ENCODE measurements at places on chromosomes 4 and X.

GRCh38 chr4:138494931-138495330, 252.8 kb upstream of the SLC7A11 start:
- no peak for DNase-seq

DNA sequence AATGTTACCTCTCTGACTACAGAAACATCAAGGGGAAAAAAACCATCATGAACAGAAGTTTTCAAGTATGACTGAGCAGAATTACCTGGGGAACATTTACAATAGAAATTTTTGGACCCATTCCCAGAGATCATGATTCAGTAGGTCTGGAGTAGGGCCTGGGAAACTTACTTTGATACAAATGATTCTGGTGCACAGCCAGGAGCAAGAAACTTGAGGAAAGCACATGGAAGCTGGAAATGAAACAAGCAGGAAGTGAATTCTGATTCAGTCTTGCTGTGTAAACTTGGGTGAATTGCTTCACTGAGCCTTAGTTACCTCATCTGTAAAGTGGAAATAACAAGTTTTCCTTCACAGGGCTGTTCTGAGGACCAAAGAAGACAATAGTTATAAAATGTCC, 192.5 kb upstream of the TAPT1 start:
- DNase-seq: no peak

GRCh38 chr4:88908521-88908920, 148.5 kb downstream of the FAM13A start:
- no peak for DNase-seq

DNA sequence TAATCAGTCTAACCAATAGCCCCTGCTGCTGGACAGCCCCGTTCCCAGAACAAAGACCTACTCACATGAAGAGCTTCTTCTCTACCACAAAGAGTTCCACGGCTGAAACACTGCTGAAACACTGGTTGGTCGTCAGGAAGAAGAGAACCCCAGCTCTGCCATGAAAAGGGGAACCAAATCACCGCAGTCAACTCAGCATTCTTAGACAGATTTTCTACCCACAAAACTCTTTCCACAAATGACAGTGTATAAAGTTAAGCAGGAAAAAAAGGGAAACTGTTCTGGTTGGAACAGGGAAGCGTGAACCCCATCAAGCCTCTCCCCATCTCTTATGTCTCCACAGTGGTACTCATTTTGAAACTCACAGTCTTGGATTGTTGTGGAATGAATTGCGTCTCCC, 57.3 kb downstream of the ABCG2 start:
- no peak for DNase-seq

GRCh38 chr4:24328310-24328709, 256.0 kb downstream of the DHX15 start:
- DNase-seq: no peak

DNA sequence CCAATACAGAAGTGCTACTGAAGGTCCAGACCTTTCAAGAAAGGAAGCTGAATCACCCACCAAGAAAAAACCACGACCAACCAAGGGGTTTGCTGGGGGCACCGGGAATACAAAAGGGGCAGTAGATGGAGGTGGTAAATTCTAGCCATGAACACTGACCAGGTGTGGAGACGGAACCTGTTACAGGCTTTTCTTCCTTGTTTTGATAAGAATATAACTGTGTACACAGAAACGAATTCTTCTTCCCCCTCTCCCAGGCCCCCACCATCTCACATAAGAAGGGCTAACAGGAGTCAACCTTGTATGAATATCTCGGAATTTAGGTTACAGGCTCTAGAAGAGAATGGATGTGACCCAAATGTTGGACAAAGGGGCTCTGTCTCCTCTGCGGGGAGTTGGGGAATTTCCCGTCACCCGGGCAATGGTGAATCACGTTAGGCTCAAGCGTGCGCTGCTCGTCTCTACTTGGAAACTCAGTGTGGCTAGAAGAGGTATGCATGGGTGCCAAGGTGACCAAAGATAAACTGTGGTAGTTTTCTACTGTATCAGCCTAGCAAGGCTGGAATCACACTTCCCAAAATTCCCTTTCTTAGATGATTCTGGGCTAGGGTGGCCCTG, 87.0 kb downstream of the AFAP1 start:
- no peak for DNase-seq

DNA sequence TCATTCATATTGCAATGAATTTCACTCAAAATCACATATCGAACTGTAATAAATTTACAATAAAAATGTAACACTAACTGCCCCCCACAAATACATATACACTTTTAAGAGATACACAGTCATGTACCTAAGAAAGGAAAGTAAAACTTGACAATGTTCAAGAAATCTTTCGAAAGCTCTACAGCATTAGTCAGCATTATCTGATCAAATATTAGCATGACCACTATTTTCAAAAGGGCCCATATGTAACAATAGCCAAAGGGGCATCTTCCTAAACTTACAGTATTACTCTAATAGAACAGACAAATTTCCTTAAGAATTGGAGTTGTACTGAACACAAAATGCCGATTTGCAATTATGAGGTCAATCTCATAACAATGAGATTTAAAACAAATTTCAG, 51.8 kb downstream of the STX18 start:
- no peak for DNase-seq

GRCh38 chr4:132863619-132864018, 285.5 kb upstream of the PCDH10 start:
- no peak for DNase-seq

- no peak for DNase-seq
Observed at GRCh38 chrX:19097553-19098283, 24.6 kb downstream of the ADGRG2 start.

- no peak for DNase-seq
Observed at GRCh38 chrX:40094041-40094899, 3.5 kb downstream of the BCOR start.

DNA sequence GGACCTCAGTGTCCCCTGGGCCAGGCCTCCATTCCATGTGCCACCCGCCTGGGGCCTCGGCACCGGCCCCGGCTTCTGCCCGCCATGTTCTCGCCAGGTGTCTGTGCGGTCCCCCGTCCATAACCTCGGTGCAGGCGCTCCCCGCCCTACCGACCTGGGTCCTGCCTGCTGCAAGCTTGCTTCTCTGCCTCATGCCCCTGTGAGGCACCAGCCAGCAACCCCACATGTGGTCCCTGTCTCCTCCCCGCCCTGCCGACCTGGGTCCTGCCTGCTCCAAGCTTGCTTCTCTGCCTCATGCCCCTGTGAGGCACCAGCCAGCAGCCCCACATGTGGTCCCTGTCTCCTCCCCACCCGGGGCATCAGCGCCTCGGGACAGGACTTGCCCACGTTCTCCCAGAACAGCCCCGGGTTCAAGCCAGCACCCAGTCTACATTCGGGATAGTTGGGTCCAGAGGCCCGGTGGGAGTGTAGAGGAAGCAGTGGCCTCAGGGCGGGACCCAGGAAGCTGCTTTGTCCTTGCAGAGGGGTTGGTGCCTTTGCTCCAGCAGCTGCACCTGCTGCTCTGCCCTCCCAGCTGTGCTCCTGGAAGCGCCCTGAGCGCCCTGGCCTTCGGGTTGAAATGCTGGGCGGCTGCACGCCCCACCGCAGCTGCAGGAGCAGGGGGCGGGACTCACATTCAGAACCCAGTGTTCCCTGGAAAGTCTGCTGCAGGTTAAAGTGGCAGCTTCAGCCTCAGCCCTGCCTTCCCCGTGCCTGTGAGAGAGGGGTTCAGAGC, 20.1 kb upstream of the UVSSA start:
- DNase-seq: no peak

DNA sequence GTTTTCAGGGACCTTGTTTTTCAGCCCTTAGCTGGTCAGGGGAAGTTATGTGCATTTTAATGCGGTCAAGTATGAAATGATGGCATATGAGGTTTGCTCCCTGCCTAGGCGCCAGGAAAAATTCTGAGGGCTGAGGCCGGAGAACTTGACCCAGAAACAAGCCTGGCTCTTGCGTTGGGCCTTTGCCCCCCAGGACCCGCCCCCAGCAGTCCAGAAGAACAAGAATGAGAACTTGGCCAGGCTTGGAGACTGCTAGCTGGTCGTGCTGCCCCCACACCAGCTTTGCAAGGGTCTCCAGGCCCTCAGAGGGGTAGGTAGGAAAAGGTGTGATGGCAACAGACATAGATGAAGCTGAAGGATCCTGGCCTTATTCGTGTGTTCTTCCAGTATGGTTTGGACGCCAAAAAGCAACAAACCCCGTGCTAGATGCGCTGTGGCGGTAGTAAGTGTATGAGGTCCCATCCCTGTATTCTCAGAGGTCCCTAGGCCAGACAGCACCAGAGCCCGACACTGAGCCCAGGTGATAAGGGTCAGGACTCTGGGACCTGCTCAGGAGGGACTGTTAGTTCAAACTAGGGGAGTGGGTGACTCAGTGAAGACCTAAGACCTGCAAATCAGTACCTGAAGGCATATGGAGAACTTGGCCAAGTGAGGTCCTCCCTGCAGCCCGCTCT, 10.5 kb downstream of the NKX3-2 start:
- no peak for DNase-seq

Measured in stimulated activated CD8-positive, alpha-beta memory T cell treated with anti-CD3 and anti-CD28 coated beads, Interleukin-4, amount 100 ng/mL, for 4 hours (primary cell).